OCI-M1 (cell line): ENCODE measurements at places on chromosomes 5 and 9.

DNA sequence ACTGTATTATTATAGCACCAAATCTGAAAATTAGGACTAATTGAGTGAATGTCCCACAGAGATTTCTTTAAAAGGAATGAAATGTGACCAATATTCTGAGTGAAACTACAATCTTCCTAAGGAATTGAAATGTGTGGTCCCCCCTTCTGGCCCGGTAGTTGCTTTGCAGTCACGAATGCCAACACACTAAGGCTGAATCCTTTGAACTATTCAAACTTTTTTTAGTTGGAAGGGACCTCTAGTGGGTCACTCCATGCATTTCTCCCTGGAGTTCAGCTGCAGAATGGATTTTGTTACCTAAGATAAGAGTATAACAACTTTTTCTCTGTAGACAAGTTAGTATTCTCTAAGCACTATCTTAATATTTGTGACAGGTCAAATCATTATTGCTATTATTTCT is 2.8 kb downstream of the CDH6 start:
- peak; percentile 50 for DNase-seq

GRCh38 chr9:21810388-21810787 is 8.0 kb downstream of the MTAP start:
- no peak for DNase-seq

DNA sequence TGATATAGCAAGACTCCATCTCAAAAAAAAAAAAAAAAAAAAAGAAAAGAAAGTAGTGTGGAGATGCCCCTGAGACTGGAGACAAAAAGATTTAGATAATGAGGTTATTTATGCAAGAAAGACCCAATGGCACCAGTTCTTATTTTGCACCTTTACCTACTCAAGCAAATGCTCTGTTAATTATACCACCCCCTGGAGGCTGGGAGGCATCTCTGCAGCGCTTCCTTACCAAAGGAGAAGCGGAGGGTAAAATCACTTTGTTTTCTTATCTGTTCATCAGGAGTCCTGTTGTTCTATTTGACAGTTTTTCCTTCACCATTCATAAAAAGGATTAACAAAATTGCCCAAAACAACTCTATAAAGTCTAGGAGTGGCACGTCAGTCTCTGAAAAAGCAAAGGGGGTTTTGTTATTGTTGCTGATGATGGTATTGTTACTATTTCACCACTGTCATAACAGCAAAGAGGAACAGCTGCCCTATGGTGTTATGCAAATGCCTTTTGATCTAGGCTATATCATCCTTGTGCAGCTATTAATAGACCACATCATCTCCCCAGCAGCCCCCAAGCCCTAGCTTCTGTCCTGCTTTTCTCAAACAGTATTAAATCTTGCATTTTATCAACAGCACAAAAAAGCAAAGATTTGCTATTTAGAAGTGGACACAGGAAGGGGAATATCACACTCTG is 174.0 kb downstream of the PALM2AKAP2 start:
- peak; percentile 7 for DNase-seq

DNA sequence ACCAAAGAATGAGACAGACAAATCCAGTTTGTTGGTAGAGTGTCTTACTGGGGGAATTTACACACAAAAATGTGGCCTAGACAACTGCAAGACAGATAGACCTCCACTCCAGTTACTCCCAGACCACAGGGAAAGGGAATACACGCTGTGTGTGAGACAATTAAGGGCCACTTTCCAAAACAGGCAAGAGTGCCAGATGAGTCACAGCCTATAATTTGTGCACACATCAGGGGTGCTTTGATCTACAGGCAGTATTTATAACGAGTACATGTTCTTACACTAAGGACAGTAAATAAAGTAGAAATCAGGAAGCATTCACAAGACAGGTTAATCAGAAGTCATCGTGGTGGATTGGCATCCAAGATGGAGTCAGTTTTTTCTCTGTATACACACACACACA is 114.8 kb downstream of the ZNF622 start:
- no peak for DNase-seq

GRCh38 chr5:105504-106070 is 13.6 kb downstream of the PLEKHG4B start:
- DNase-seq, result no peak

GRCh38 chr5:139243425-139243970 is 45.3 kb upstream of the SIL1 start:
- no peak for DNase-seq
